ENCODE measurements at places on chromosomes 2 and 18. TPM values are rescaled to one million over a fixed set of nuclear protein-coding genes. Genes with fewer than 3 reads are reported as not detected.

GRCh38 chr2:105368759-105369408, 30.0 kb downstream of the FHL2 start:
- no peaks in the 10 kb centered on the region for H3K27me3 ChIP-seq
- H3K27ac ChIP-seq = no peak overlapping the region
- H3K36me3 ChIP-seq = peaks cover 30% of the 10 kb centered on the region

- H3K27ac ChIP-seq = no peak overlapping the region
- no peaks in the 10 kb centered on the region for H3K4me1 ChIP-seq
- H3K27me3 ChIP-seq = peaks cover 50% of the 10 kb centered on the region
- no peak overlapping the region for H3K4me3 ChIP-seq
- DNase-seq = no peak
These were observed 37.6 kb upstream of the ONECUT2 start for GRCh38 chr18:57397440-57398132.

- no peak overlapping the region for H3K4me3 ChIP-seq
- peaks cover 48% of the 10 kb centered on the region for H3K27me3 ChIP-seq
- no peak for DNase-seq
- no peak overlapping the region for H3K27ac ChIP-seq
- peaks cover 15% of the 10 kb centered on the region for H3K4me1 ChIP-seq
These were observed 226.0 kb downstream of the TFCP2L1 start for GRCh38 chr2:121058852-121059558.

DNA sequence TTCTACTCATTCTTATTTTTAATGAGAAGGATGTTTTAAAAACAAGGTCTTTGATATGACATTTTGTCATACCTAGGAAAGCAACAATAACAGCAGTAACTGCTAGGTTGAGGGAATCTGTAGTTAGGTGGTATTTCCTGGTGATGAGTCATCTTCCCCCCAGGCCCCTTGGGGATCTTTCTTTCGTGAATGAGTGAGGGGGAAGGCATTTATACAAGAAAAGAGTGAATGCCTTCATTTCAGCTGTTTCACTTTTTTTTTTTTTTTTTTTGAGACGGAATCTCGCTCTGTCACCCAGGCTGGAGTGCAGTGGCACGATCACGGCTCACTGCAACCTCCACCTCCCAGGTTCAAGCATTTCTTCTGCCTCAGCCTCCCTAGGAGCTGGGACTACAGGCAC, 108.6 kb downstream of the MAP4K4 start:
- H3K27me3 ChIP-seq = no peaks in the 10 kb centered on the region
- H3K4me1 ChIP-seq = peaks cover 68% of the 10 kb centered on the region
- peak overlapping the region; percentile 33 for H3K4me3 ChIP-seq
- no peak for DNase-seq

The SPDYA gene
- 1.3 TPM for total RNA-seq

DNA sequence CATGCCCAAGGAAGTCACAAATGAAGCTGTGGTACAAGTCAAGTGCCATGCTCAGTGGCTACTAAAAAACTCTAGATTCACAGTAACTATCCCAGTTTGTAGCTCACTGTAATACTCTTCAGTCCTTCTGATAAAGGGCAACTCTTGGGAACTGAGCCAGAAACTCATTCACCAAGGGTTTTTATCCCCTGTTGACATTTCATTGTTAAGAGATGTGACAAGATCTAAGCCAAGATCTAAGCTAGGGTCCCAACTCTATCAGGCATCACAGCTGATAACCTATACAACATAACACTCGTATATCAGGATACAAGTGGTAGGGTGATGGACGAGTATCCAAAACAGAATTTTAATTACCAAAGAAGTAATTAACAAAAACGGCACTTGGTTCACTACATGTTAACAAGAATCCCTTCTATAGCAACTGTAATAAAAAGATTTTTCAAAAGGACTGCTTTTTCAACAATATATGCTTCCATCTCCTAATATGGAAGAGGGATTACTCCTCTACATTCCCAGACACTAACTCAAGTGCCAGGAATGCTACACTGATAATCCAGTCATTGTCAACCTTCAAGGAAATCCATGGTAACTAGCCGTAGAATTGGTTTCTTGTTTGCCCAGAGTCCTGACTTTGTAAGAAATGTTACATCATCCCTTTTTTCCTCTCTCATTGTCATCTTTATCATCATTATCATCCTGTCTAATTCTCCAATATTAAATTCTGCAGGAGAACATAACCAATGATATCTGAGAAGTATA, 111.7 kb downstream of the CDH2 start:
- no peak for DNase-seq
- H3K27me3 ChIP-seq = no peaks in the 10 kb centered on the region
- H3K36me3 ChIP-seq = peaks cover 8% of the 10 kb centered on the region
- H3K4me1 ChIP-seq = peaks cover 15% of the 10 kb centered on the region

DNA sequence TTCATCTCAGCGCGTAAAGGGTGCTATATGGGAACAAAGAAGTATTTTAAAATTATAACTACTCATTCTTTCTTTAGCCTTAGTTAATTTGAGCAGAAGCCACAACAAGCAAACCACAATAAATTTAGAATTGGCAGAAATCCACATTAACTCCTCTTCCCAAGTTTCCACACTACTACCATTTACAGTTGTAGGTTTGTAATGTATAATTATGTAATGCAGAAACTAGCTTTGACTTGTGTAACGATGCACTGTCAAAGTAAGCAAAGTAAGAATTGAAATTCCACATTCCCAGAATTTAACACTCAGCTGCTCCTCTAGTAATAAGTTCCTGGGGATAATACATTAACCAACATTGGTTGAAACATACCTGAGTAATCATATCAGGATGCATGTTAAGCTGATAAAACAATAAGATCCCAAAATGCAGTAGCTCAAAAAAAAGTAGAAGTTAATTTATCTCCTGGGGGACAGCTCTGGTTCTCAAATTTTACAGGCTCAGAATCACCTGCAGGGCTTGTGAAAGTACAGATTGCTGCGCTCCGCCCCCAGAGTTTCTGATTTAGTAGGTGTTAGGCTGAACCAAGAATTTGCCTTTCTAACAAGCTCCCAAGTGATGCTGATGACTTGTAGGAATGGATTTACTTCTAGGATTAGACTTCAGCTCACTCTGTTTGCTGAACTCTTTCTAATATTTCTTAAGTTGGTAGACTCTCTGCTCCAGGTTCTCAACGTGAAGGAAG, 9.9 kb downstream of the GRP start:
- H3K4me3 ChIP-seq = no peak overlapping the region
- H3K27ac ChIP-seq = no peak overlapping the region
- peaks cover 65% of the 10 kb centered on the region for H3K27me3 ChIP-seq
- no peak for DNase-seq
- peaks cover 3% of the 10 kb centered on the region for H3K4me1 ChIP-seq

DNA sequence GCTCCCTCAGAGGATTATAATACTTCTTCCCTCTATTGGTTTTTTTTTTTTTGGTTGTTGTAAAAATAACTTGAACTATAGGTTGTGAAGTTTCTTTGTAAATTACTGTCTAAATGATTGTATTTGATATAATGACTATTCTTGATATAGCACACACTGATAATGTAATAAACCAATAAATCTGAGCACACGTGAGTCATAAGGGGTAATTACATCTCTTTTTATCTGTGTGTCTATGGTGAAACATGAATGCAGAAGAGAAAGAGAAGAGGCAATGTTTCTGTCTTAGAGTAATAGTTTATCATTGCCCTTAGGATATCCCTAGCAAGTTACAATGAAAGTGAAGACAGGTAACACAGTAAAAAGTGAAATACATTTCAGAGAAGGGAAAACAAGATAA, 64.1 kb upstream of the RAPGEF4 start:
- H3K27ac ChIP-seq = no peak overlapping the region
- H3K27me3 ChIP-seq = peaks cover 23% of the 10 kb centered on the region
- peaks cover 6% of the 10 kb centered on the region for H3K4me1 ChIP-seq
- no peak for DNase-seq

Measured in type B pancreatic cell (in vitro differentiated cells).